Fibroblast of pulmonary artery (primary cell): ENCODE measurements at places on chromosomes 12 and 14.

GRCh38 chr14:50013198-50013918 lies 103.0 kb downstream of the VCPKMT start:
- DNase-seq: no peak

- DNase-seq: peak; percentile 79
These were observed 102.9 kb downstream of the RASSF9 start for GRCh38 chr12:85733221-85733840.

- DNase-seq: peak; percentile 76
These were observed 1.6 kb upstream of the C12orf71 start for GRCh38 chr12:27083861-27084394.

GRCh38 chr12:98221243-98221808 lies 294.1 kb upstream of the TMPO start:
- no peak for DNase-seq

- DNase-seq: peak; percentile 24
These were observed 10.4 kb downstream of the G2E3 start for GRCh38 chr14:30569216-30569902.

GRCh38 chr12:50642761-50643160 lies 121.1 kb upstream of the ATF1 start:
- DNase-seq: no peak

GRCh38 chr12:92539110-92539749 lies 163.6 kb upstream of the PLEKHG7 start:
- peak; percentile 95 for DNase-seq

GRCh38 chr12:63862187-63862968 lies 17.9 kb downstream of the SRGAP1 start:
- DNase-seq: peak; percentile 37

DNA sequence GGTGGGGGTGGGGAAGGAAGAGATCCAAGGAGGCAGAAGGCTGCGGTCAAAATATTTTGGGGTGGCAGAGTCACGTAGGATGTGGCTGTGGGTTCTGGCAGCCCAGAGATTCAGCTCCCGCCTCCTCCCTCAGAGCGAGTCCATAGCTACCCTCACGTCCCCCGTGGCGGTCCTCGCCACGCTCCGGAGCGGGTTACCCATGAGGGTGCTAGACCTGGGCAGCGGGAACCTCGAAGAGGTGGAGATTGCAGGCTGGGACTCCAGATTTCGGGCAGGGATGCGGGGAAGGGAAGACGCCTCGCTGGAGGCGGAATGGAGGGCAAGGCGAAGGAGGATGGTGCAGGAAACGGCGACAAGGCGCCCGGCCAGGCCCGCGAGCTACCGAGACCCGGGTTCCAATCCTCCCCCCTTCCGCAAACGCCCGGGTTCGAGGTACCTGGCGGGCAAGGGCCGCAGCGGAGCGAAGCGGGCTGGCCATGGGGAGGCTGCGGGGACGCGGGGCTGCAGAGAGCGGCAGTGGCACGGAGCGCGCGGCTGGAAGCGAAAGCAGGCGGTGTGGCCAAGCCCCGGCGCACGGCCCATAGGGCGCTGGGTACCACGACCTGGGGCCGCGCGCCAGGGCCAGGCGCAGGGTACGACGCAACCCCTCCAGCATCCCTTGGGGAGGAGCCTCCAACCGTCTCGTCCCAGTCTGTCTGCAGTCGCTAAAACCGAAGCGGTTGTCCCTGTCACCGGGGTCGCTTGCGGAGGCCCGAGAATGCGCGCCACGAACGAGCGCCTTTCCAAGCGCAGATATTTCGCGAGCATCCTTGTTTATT lies 46.2 kb downstream of the BCAT1 start:
- DNase-seq: no peak

- DNase-seq: no peak
These were observed 50.0 kb upstream of the USP44 start for GRCh38 chr12:95601091-95601961.

GRCh38 chr12:128339126-128339520 lies 72.2 kb downstream of the TMEM132C start:
- DNase-seq: no peak

DNA sequence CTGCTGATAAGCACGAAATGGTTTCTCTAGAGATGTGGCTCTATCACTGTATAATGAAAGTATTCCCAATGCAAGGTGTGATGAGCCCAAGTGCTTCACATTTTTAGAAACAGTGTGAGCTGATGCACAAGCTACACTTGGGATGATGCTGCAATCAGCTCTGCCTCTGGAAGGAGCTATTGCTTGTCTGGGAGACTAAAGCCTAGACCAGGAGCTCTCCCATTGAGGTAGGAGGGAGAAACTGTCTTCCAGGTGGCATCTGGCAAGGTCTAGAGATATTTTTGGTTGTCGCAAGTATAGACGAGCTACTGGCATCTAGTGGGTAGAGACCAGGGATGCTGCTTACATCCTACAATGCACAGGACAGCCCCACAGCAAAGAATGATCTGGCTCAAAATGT lies 42.0 kb downstream of the HECTD4 start:
- DNase-seq: no peak

DNA sequence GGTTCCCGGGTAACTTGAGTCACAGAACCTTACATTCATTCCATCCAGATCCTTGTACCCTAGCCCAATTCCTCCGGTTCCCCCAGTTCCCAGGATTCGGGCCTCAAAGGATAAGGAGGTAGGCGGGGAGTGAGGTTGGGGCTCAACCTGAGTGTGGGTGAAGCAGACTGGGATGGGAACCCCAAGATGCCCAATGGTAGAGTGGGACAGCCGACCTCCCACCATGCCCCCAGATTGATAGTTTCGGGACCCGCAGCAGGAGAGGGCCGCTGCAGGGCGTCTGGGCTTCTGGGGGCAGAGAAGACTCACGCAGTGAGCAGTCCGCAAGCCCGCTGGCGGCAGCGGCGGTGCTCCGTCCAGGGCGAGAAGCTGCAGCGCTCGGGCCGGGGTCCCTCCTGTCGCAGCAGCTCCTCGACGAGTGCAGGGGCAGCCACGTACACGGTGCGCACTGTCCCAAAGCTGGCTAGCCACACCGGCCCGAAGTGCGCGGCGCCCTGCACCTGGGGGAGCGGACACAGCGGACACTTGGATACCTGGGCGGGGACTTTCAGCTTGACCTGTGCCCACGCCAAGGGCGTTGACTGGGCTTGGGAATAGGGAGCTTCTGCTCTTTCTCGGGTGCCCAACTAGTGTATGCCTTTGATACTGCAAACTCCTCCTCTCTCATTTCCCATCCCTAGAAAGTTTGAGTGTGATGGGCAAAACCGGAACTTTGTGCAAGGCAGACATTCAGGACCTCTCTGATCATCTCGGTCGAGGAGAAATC lies 997 bp downstream of the CYP27B1 start:
- no peak for DNase-seq

- DNase-seq: no peak
These were observed 54.0 kb upstream of the CDKN3 start for GRCh38 chr14:54342806-54343205.

GRCh38 chr14:105060751-105061427 lies 4.3 kb downstream of the GPR132 start:
- no peak for DNase-seq

- DNase-seq: no peak
These were observed 101.1 kb downstream of the DAD1 start for GRCh38 chr14:22487941-22488340.

GRCh38 chr14:92914087-92914656 lies 8.8 kb upstream of the CHGA start:
- peak; percentile 27 for DNase-seq

DNA sequence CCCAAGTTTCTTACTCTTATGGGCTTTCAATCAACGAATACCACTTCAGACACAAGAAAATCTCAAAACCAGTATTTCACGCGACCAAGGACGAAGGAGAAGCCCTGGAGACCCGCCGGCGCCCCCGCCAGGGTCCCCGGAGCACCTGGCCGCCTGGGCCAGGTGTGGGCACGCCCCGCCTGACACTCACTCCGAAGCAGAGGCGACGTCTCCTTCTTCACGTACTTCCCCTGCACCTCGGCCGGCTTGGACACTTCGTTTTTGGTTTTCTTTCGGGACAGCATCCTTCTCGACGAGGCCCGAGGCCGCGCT lies 466 bp downstream of the SAV1 start:
- no peak for DNase-seq

GRCh38 chr12:5456906-5457305 lies 25.0 kb downstream of the NTF3 start:
- DNase-seq: peak; percentile 74

DNA sequence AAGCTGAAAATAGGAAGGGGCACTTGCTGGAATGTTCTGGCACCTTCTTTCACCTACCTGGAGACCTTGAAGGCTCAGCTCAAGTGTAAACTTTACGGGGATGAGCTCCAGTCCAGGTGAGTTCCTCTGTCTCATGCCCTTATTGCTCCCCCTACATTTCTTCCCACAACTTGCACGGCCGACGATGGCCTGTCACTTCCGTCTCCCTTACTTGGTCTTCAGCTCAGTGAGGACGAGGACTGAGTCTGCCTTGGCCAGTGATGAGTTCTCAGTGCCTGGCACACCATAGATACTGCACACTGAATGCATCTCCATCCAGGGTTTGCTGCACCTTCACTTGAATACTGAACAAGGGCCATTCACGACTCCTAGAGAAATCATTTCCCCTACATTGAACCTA lies 21.4 kb downstream of the ADGRD1 start:
- DNase-seq: no peak

DNA sequence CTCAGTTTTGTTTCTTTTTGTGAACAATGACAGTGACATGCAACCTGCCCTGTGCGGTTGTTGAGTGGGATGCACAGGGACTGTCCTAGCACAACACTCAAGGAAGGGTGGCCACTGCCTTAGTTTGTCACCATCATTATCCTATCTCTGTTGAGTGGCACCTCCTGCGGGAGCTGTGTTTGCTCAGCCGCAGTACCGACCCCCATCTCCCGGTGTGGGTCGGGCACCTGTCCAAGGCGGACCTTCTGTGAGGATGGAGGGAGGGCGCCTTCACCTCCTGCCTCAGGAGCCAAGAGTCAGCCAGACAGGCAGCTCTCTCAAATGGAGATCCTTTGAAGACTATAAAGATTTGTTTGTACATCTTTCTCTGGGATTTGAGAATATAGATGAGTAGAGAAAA lies 142.1 kb downstream of the TSPAN9 start:
- DNase-seq: no peak

DNA sequence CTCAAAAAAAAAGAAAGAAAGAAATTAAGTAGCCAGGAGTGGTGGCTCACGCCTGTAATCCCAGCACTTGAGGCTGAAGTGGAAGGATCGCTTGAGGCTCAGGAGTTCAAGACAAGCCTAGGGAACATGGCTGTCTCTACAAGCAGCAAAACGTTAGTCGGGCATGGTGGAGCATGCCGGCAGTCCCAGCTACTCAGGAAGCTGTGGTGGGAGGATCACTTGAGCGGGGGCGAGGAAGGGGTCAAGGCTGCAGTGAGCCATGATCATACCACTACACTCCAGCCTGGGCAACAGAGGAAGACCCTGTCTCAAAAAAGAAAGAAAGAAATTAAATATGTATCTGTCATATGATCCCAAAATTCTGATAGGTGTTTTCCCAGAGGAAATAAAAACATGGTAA lies 5.3 kb downstream of the RAD52 start:
- no peak for DNase-seq

DNA sequence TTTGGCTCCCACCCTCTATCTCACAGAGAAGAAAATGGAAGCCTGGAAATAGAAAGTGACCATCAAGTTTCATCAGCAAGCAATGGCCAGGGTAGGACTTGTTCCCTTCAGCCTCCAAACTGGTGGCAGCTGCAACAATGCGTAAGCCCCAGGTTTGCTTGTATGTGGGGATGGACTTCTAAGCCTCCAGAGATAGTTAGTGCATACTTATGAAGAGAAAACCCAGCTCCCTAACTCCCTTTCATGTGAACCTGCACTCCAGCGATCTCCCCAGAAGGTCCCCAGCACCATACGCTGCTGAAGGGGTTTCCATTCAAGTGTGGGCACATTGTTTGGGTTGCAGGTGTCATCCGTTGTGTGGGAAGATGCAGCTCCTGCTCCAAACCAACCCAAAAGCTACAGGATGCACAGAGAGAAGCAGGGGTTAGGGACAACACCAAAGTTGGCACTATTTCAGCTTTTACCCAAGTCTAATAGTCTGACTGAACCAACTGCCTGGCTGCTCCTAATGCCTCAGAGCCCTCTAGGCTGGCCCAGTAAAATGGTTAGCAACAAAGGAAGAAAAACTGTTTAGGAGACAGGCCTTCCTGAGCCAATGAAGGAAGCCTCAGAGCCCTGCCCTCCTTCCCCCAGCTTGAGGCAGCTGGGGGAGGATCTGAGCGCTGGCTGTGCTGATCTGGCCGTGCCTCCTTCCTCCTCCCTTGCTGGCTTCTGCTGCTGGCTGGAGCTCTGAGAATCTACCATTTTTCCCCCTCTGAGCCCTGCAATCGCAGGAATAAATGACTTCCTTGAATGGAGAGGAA lies 12.3 kb downstream of the ZFP36L1 start:
- peak; percentile 85 for DNase-seq

DNA sequence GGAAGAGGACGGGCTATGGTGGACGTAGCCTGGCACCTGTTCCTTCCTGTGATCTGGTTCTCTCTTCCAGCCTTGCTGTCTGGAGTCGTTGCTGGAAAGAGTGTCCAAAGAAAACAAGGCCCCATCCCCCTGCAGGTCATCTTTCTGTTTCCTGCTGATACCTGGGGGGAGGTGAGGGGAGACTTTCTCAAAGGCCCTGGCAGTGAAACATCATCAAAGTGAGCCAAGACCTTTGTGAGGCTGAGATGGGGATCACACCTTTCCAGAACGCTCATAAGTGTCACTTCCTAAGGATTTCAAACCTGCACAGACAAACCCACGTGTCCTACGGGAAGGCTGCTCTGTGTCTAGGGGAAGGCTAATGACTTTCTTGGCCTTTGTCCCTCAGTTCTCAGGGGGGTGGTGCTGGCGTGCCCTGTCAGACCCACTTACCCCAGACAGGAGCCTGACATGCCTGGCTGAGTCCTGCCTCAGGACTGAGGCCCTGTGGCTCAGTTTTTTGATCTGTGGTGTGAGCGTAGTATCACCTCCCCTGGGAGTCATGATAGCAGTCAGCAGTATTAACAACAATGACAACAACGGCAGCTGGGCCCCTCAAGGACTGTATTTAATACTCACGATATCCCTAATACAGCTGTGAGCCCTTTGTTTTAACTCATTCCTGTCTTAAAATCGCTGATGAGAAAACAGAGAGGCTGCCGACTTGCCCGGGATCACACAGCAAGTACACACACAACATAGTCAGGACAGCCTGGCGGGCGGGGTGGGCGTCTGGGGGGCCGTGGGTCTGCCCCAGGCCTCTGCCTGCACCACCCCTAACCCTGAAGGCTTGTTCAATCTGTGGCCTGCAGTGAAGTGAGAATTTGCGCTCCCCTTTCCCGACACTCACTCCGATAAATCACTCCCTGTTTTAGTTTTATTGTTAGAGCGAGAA lies 235.2 kb downstream of the SLC41A2 start:
- DNase-seq: no peak

DNA sequence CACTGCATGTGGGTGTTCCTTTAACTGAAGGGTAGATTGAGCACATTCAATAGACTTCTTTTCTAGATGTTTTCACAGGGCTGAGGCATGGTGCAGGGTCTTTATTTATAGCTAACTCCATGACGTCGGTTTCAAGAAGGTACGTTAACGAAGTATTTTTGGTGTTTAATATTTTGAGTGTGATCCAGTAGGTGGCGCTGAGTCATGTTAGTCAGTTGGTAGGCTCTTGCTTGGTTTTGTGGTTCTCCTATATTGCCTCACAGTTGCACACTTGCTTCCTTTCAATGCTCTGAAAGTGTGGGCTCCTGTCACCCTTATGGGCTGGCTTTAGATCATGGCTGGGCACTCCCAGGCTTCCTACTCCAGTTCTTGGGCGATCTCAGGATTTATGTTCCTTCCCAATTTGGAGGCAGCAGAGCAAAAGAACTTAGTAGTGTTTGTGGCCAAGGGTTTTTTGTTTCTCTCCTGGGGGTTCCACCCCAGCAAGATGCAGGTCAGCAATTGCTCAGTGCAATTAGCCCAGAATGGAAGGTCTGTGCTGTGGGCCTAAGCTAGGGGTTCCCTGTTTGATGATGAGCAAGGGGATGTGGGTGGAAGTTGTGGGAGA lies 471.6 kb upstream of the FOXG1 start:
- peak; percentile 67 for DNase-seq
